ENCODE measurements at places on chromosomes 12 and 14.
A peak's percentile ranks its signal among the peaks of the same experiment; 100 is the strongest.

DNA sequence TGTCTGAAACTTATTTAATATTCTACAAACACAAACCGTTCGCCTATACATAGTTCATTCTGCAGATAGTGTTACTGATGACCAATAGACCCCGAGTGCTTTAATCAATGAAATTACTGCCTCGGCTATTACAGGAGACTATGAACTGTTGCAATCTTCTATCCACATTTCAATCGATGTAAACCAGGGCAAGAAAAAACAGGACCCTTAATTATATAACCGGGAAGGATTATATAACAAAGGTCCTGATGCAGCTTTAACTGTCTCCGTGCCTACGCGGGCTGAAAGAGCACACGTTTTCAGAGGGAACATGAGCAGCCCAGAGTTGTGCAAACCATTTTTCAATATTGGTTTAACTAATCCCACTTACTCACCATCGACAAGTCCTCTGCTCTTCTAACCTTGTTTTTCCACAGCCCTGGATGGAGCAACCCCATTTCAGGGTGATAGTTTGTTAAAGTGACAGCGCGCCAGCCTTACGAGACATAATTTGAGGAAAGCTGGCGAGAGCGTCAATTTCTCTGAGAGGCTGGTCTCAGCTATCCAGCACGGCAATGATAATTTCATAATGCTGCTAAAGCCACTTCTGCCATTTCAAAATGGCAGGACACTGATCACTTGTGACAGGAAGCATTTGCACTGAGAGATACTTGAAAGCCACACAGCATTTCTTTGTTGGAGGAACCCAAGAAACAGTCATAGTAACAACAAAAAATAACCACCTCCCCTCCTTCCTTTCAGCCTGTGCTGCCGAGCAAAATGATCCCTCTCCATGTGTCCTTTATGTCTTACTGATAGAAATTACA lies 184.6 kb downstream of the FOXN3 start:
- DNase-seq, result no peak

- DNase-seq, result no peak
Measured at GRCh38 chr12:92558215-92558773, 144.5 kb upstream of the PLEKHG7 start.

GRCh38 chr12:56387152-56387736 lies 24.6 kb upstream of the APOF start:
- no peak for DNase-seq

GRCh38 chr12:67424784-67425183 lies 155.6 kb downstream of the CAND1 start:
- DNase-seq, result no peak

- DNase-seq, result no peak
Measured at GRCh38 chr12:114995891-114996290, 311.9 kb upstream of the TBX3 start.

- DNase-seq, result peak; percentile 44
Measured at GRCh38 chr12:7970475-7971252, 34.7 kb upstream of the SLC2A3 start.

GRCh38 chr12:76057326-76057725 lies 25.8 kb upstream of the PHLDA1 start:
- DNase-seq, result no peak

DNA sequence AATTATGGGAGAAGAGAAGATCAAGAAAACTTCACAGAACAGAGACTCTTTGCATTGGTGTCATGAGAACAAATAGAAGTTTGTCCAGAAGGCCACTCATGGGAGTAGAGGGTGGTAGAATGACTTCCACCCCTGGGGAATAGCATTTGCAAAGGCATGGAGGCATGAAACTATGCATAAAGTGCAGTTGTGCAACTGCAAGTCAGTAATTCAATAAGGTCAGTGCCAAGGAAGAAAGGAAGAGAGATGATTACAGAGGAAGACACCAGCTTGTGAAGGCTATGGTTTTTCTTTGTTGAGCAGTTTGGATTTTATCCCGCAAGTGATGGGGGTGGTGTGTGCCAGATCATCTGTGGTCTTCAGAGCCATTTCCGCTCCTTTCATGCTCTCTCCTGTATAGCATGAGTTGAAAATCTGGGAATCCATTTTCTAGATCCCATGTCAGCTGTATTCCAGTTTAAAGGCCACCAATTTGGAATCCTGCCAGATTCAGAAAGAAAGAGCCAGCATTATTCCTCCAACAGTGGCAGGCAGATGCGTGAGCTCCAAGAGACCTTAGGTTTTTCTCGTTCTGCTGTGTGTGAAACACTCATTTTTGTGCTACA lies 67.6 kb upstream of the GRIN2B start:
- DNase-seq, result no peak

DNA sequence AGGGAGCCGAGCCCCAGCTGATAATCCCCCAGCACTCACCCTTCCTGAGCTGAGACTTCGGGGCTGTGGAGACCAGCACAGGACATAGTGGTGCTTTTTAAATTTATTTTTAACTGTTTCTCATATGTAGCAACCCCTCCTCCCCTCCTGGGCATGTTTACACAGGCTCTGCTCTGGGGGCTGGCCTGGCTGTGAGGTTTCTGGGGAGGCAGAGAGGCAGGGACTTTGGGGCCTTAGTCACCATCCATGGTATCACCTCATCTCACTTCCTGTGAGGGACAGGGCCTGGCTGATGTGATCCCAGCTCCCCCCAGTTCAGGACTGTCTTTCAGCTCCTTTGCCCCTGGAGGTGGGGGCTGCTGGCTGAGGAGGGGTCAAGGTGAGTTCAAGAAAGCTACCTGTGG lies 20.4 kb downstream of the VASH1 start:
- no peak for DNase-seq

- no peak for DNase-seq
Measured at GRCh38 chr12:54937376-54937775, 47.2 kb downstream of the TESPA1 start.

DNA sequence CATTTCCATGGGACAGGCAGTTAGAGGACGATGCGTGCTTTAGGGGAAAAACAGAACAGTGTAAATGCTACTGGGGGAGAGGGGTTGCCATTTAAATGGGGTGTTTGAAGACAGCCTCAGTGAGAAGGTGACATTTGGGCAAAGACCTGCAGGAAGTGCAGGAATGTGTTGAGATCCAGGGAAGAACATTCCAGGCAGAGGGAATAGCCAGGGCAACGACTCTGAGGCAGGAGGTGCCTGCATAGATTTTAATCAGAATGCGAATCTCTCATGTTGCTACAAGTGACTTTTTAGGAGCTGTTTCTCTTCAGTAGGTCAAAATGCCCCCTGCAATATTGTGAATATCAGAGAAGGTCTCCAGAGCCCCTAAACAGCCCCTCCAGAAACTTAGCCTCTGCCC lies 7.6 kb upstream of the SCARB1 start:
- no peak for DNase-seq

- DNase-seq, result no peak
Measured at GRCh38 chr12:20039562-20039961, 328.8 kb upstream of the PDE3A start.

Data from NCI-H2029 (cell line).